Stimulated activated CD4-positive, alpha-beta T cell treated with anti-CD3 and anti-CD28 coated beads, Interleukin-15, amount 100 ng/mL, for 1 hour (primary cell): ENCODE measurements at places on chromosomes 7 and 10.

GRCh38 chr10:100338434-100339036 is 8.5 kb upstream of the SCD start:
- DNase-seq = peak; percentile 72

DNA sequence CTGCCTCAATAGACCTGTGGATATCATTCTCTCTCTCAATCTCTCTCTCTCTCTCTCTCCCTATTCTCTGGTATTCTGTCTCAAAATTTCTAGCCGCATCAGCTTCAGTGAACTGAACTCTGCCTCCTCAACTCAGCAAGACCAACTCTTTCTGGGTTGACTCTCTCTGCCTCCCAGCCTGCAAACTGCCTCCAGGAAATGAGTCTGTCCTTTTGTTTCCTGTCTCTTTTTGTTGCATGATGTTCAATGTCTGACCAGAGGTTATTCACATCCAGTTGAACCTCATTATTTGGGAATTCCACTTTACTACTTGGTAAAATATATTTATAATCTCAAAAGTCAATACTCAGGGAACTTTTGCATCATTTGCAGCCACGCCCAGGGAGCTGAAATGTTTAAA is 682.7 kb upstream of the FZD8 start:
- DNase-seq = no peak

DNA sequence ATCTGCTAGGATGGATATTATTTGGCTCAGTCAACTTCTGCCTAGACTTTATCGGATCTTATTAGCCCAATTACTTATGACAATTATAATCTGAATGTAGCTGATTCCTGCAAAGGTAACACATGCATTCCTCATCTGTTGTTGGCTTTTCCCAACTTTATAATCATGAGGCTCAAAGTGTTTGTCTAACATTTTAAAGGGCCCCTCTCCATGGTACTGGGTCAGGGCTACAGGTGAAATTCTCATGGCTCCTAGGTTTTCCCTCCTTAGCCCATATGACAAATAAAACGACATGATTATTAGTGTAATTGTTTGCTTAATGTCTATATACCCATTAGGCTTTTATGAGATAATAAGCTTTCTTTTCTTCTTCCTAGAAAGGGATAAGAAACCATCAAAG is 4.2 kb upstream of the LRGUK start:
- no peak for DNase-seq

DNA sequence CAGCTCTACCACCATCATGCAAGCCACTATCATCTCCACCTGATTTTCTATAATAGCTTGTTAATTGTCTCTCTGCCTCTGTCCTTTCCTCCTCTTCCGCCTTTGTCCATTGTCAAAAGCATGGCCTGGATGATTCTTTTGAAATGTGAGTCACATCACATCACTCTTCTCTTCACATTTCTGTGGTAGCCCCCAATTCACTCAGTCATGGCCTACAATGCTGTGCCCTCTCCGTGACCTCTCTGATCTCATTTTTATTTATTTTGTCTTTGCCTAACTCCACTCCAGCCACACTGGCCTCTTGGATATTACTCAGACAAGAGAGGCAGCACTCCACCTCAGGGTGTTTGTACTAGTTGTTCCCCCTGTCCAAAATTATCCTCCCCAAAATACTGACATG is 4.9 kb upstream of the ABCB4 start:
- DNase-seq = no peak

GRCh38 chr10:94608559-94608958 is 63.0 kb downstream of the HELLS start:
- no peak for DNase-seq

- DNase-seq = peak; percentile 30
These were observed 704 bp downstream of the ZNRF2 start for GRCh38 chr7:30285067-30285535.

GRCh38 chr10:127090138-127090537 is 106.3 kb downstream of the INSYN2A start:
- no peak for DNase-seq

DNA sequence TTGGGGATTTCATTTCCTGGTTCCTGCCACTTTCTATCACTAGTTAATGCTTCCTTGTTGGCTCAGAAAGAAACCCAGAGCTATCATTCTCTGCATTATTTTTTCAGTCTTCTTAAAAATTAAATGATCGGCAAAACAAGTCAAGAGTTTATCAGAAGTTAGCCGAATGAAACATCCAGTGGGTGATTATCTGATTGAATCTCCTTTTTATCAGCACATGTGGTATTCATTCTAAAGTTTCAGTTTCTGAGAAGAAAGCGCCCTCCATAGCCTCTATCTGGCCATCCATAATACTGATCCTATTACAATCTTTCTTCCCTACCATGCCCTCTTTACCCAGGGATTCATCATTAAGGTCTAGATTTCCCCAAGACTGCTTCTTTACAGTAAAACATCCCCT is 71.8 kb downstream of the OSBPL3 start:
- DNase-seq = no peak

DNA sequence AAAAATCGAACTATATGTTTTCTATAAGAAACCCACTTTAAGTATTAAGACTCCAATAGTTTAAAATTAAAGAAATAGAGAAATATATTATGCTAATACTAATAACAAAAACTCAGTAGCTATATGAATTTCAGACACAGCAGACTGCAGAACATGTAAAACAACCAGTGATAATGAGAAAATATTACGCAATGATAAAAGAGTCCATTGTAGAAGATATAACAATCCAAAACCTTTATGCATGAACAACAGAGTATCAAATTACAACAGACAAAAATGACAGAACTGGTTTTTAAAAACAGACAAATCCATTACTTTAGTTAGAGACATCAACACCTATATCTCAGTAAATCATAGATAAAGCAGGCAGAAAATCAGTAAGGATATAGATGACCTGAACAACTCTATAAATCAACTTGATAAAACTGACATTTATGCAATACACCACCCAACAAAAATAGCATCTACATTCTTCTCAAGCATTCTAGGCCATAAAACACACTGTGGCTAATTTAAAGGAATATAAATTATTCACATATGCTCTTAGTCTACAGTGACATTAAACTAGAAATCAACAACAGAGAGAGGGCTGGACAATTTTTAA is 669.5 kb upstream of the GHITM start:
- DNase-seq = no peak

DNA sequence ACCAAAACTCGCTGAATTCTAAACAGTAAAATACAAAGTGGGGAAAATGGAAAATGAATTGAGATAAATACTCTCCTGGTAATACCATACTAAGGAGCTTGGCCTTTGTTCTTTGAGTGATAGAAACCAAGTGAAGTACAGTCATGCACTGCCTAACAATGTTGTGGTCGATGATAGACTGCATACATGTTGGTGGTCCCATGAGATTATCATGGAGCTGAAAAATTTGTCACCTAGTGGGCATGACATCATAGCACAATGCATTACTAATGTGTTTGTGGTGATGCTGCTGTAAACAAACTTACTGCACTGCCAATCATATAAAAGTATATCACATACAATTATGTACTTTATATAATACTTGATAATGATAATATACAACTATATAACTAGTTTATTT is 419.1 kb downstream of the ARL4A start:
- no peak for DNase-seq

DNA sequence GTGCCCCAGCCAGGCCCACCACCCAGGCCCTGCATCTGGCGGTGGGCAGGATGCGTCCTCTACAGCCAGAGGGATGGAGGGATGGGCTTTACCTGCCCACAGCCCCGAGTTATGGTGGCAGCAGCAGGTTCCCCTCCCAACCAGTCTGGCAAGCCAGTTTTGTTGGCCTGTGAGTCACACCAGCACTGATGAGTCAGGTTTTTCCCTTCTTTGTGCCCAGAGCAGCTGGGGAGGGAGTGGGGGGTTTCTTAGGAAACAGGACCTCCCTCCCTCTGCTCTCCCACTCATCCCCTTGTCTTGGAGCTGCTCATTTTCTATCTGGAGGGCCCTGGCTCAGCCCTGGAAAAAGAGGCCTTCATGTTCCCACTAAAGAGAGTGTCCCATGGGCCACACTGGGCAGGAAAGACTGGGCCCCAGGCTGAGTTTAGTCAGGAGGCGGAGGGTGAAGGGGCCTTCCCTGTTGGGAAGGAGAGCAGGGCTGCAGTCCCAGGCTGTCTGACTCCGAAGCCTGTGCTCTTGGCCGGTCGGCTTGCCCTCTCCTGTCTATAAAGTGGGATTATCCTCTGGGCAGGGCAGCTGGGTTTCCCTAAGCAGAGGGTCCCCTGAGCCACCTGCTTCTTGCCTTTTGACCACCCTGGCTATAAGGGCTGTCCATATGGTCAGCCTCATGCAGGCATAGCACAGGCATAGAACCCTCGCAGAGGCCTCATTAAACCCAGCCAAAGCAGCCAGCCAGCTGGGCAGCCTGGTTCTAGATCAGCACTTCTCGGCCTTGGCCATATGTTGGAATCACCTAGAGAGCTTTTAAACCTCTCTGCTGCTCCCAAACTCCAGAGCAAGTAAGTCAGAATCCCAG is 30.2 kb upstream of the ANKRD2 start:
- peak; percentile 10 for DNase-seq

DNA sequence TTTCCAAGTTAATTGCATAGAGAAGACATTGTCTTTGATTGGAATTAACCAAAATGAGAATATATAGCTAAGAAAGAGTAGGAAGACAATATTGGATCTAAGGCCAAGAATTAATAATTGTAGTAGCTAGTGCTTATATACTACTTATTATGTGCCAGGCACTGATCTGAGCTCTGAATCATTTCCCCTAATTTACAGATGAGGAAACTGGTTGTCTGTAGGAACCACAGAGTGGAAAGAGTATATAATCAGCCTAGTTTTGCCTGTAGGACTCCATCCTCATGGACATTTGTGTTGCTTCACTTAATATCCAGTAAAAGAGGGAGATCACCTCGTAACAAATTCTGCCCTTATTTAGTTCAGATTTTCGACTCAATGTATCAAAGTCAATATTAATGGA is 127.9 kb downstream of the ARID5B start:
- no peak for DNase-seq

GRCh38 chr7:145850636-145851035 is 266.0 kb upstream of the CNTNAP2 start:
- no peak for DNase-seq

GRCh38 chr10:86264481-86265231 is 101.9 kb downstream of the GRID1 start:
- DNase-seq = no peak

DNA sequence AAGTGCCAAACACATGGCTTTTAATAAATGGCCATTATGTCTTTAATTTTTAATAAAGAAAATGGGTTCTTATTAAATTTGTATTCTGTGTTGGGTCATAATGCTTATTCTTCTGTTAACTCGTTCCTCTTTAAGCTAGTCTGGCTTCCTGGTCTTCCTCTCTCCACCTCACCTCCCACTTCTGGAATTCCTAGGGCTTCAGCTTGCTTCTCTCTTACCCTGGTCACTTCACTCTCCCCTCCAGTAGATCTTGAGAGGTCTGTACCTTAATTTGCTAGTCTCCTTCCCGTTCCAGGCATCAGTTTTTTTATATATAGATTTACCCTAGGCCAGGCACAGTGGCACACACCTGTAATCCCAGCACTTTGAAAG is 111.2 kb downstream of the RALA start:
- no peak for DNase-seq

DNA sequence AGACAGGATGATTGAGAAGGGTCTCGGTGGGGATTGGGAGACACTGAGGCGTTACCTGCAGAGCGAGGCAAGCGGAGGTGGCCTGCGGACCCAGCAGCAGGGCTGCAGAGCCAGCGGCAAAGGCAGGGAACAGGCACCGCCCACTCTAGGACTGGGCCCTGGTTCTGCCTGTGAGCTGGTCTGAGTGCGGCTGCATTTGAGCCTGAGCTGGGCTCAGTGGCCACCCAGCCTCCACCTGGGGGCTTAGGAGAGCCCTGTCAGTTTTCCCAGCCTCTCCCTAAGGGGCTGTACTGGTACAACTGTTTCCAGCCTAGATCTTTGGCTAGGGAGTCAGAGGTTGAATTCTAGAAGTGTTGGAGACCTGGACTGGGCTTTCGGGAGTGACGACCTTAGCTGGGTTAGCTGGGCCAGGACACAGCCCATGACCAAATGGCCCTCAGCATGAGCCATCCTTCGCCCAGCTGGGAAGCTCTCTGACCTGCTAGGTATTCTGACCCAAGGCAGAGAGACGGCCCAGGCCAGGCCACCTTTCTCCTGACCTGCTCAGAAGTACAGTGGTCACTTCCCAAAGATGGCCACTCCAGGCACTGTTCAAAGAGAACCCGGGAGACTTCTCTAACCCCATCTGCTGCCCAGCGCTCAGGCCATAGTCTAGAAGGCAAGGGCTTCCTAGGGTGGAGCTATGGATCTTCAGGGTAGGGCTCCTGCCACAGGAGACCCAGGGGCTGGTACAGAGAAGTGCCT is 64.9 kb downstream of the PAX2 start:
- no peak for DNase-seq

DNA sequence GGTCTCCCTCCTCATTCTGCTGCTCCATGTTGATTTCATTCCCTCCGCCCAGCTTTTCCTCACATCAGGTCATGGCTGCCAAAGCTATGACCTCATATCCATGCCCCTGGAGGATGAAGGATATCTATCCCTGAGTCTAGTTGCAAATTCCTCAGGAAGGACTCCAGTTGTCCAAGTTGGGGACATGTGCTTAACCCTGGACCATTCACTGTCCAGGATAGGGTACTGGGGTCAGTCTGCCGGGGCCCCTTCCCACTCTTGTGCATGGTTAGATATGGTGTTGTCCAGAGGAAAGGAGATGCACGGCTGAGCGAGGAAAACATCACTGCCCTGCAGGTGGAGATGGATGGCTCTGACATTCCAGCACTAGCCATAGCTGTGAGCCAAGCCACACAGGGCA is 51.9 kb upstream of the COMTD1 start:
- DNase-seq = no peak

GRCh38 chr10:29616542-29616941 is 18.2 kb downstream of the SVIL start:
- no peak for DNase-seq

DNA sequence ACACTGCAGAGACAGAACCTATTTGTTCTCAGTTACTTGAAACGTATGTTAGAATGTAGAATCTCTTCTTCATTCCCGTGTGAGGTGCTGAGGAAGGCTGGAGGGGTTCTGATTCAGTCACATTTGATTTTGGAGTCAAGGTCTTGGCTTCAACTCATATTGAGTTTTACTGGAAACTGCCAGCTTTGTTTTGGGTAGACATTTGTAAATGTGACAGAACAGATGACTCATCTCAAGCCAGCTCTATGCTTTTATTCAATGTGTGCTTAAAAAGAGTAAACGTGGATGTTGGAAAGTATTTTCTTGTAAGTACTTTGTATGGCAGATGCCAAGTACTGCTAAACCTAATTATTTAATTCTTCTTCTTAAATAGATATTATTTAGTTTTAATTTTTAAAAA is 780.8 kb upstream of the C7orf33 start:
- DNase-seq = no peak

GRCh38 chr10:91040343-91040742 is 119.5 kb upstream of the ANKRD1 start:
- DNase-seq = no peak

- no peak for DNase-seq
These were observed 534.7 kb downstream of the NRG3 start for GRCh38 chr10:82409671-82410070.

GRCh38 chr10:75703191-75703854 is 271.9 kb downstream of the LRMDA start:
- DNase-seq = no peak

GRCh38 chr7:78175330-78176100 is 376.9 kb downstream of the PHTF2 start:
- no peak for DNase-seq
